Activated CD4-positive, CD25-positive, alpha-beta regulatory T cell treated with anti-CD3 and anti-CD28 coated beads, Interleukin-2, amount 50 U/mL, for 24 hours (primary cell): ENCODE measurements at places on chromosomes 4 and X.
A peak's percentile ranks its signal among the peaks of the same experiment; 100 is the strongest.

DNA sequence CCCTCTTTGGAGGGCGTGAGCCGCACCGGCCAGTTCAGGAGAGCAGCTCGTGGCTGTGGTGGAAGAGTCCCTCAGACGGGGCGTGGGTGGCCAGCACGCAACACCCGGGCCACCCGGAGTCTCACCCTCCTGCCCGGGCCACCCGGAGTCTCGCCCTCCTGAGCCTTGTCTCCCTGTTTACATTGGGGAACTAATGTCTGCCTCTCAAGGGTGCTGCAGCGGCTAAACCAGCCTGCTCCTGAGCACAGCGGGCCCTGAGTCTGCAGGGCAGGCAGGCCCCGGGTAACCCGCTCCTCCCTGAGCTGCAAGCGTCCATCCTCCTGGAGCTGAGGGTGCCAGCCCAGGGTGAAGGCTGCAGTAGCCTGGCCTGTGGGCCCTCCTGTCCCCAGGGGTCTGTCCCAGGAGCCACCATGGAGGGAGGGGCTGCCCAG lies 3.0 kb downstream of the PDE6B start:
- no peak for ATAC-seq

DNA sequence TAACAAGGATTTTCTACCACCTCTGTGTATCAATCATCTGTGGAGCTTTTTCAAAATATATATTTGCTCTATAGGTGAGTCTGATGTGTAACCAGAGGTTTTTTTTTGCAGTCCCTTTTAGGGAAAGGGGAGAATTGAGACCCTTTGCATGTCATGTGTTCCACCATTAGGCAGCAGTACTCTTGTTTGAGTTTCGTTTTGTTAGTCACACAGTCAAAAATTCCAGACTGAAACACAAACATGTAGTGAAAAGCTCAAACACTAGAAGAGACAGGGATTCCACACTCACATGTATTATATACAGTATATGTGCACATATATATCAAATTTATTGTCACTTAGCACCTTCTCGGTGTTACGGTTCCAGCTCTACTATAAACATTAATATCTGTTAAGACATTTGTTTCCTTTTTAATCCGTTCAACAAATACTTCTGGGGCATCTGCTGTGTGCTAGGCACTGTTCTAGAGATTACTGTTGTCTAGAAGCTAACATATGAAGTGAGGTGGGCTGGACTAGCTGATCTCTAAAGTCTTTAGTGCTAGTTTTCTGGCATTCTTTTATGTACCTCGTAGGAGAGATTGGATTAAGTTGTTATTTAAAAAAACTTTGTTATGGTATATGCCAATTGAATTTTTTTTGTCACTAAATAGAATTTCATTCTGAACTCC lies 5.5 kb downstream of the USP9X start:
- peak; percentile 36 for ATAC-seq

GRCh38 chr4:113382704-113383103 lies 333.3 kb downstream of the ANK2 start:
- ATAC-seq = no peak

- no peak for ATAC-seq
Observed at GRCh38 chr4:178599521-178599920, 1157.3 kb upstream of the AGA start.

DNA sequence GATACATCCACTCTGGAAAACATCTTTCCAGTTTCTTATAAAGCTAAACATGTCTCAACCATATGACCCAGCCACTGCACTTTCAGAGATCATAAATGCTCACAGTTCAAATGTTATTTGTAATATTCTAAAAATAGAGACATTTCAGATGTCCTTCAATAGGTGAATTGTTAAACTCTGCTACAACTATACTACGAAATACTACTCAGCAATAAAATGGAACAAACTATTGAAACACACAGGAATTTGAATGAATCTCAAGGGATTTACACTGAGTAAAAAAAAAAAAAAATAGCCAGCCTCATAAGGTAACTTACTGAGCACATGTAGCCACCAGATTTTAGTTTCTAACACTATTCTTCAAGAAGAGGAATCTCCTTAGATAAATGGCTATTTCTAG lies 253.9 kb downstream of the PCDH18 start:
- ATAC-seq = no peak
